ENCODE measurements at places on chromosomes 11 and 22. TPM values are rescaled to one million over a fixed set of nuclear protein-coding genes. Genes with fewer than 3 reads are reported as not detected.

C11orf68 gene
- total RNA-seq, result 30.0 TPM

ZMAT5 gene
- total RNA-seq, result 18.6 TPM

EIF3L gene
- 368 TPM for total RNA-seq

SAA1 gene
- not detected for total RNA-seq

ANO9 gene
- 2.0 TPM for total RNA-seq

PRR33 gene
- not detected for total RNA-seq

SLC6A5 gene
- total RNA-seq, result not detected

SLC22A8 gene
- total RNA-seq, result not detected

OR2AG2 gene
- total RNA-seq, result 0.15 TPM

CCDC81 gene
- total RNA-seq, result 2.8 TPM

DNAJB7 gene
- not detected for total RNA-seq
